ENCODE measurements at places on chromosomes 5 and 9.

- DNase-seq = no peak
These were observed 17.3 kb downstream of the VCAN start for GRCh38 chr5:83488821-83489220.

GRCh38 chr9:19650312-19650711 is 138.5 kb downstream of the SLC24A2 start:
- no peak for DNase-seq

DNA sequence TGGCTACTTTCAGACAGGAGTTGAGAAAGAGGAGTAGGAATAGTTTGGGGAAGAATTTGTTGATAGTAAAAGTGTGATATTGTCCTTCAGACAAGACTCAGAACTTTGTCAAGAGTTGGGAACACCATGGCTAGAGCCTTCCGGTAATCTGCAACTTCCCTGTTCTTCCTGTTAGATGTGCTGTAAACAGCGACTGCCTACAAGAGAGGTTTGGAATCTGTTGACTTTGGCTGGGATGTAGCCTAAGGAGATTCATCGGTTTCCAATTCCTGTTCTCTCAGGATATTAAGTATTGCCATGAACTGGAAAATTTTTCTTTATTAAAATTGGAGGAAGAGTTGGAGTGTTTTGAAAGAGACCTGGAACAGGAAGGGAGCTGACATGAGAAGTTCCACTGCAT is 43.9 kb downstream of the ARHGAP26 start:
- no peak for DNase-seq

GRCh38 chr5:130975299-130975698 is 189.8 kb downstream of the HINT1 start:
- no peak for DNase-seq
